Stimulated activated CD8-positive, alpha-beta memory T cell treated with anti-CD3 and anti-CD28 coated beads, Interleukin-7, amount 100 ng/mL, for 1 hour (primary cell): ENCODE measurements at places on chromosomes 4 and X.

DNA sequence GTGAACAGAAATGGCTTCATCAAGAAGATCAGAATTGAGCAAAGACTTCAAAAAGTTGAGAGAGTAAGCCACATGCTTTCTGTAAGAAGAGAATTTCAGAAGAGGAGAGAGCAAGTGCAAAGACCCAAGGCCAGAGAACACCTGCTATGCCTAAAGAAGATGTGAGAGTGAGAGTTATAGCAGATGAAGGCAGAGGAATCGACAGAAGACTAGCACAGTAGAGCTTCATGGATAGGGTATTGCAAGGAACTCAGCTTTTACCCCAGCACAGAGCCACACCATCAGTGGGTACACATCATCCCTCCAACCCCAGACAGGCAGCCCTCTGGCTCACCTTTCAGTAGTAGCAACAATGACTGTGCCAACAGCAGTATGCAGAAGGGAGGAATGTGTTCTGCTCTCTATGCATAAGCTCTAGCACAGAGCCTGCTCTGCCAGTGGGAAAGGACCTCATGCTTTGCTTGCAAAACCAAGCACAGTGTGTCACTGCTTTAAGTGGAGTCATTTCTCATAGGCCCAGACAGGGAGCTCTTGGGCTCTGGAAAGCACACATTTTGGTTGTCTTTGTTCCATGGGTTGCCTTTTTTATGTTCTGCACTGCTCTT, 318.6 kb downstream of the NAF1 start:
- DNase-seq = no peak

- no peak for DNase-seq
Observed at GRCh38 chrX:53357799-53358530, 64.5 kb downstream of the SMC1A start.

DNA sequence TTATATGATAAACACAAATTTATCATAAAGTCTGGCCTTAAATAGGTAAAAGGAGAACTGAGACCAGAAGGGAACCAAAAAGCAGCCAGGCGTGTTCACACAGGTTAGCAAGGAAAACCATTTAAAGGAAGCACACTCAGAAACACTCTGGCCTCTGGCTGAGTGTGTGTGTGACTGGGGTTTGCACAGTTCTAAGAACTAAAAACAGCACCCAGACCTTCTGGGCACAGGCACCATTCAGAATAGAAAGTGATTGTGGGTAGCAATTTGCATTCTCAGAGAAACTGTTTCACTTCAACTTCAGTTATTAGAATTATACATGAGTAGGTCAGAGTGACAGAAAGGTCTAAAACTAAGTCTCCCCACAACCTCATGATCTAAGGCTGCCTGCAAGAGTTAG, 10.0 kb downstream of the GPR82 start:
- DNase-seq = no peak

DNA sequence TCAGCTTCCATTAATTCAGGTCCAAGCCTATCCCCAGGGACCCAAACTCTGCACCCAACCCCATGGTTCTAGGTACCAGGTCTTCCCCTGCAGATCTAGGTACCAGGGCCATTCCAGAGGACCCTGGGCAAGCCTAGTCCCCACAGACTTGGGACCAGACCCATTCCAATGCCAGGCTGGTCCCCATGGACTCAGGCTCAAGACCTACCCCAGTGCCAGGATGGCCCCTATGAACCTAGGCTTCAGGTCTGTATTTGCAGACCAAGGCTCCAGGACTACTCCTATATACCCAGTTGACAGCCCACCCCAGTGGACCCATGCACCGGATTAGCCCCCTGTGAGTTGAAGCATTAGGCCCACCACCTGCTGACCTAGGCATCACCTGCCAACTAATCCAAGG, 8.9 kb downstream of the MTHFD2L start:
- no peak for DNase-seq

DNA sequence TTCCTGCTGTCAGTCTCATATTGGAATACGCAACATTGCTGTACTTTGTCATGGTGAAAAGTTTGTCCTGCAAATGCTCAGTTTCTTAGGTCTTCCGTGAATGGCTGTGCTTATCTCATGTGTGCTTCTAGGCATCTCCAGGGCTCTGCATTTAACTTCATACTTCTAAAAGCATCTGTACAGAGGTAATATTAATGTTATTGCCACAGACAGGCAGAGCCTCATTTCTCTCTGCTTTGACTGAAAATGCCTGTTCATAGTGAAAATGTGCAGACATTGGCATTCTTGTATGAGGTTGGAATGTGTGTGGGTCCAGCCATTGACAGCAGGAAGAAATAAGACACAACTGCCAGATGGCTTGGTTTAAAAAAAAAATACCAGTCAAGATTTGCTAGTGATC, 140.1 kb upstream of the TTC29 start:
- no peak for DNase-seq

DNA sequence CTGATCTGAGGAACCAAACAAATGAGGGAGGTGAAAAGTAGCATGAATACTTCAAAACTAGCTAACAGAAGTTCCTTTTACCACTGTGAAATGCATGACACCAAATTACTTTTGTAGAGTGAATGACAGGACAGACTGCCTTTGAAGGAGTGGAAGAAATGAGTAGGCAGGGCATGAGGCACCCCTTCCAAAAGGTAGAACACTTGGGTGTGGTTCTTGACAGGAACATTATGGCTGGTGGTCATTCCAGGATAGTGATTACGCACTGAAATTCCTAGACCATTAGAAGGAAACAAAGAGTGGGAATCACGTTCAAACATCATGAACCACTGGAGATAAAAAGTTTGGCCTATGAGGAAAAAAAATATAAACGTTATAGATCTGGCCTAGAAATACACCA, 4.9 kb downstream of the HUWE1 start:
- DNase-seq = no peak

DNA sequence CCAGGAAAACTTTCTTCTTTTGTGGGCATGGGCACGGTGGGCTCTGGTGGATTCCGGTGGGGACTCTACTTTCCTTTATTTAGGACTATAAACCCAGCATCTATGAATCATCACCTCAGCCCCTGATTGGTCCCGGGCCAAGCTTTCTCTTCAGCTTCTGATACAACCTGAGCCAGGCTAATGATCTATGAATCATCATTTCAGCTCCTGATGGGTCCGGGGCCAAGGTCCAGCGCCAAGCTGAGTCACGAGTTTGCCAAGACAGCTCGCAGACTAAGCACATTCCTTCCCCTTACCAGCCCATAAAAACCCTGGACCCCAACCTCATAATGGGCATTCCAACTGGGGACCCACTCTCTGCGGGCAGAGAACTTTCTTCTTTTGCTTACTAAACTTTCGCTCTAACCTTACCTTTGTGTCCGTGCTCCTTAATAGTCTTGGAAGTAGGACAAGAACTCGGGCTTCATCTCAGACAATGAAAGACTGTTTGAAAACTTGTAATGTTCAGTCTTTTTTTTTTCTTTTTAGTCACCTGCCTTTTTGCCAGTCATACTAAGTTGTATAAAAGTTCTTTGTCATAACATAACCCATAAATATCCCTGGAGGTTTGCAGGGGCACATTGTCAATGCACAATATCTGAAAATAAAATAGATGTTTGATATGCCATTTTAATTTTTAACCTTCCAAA, 904.9 kb upstream of the EPHA5 start:
- DNase-seq = no peak
